Esophagus muscularis mucosa (tissue), 4 donors: ENCODE measurements at places on chromosomes 7 and 10.

DNA sequence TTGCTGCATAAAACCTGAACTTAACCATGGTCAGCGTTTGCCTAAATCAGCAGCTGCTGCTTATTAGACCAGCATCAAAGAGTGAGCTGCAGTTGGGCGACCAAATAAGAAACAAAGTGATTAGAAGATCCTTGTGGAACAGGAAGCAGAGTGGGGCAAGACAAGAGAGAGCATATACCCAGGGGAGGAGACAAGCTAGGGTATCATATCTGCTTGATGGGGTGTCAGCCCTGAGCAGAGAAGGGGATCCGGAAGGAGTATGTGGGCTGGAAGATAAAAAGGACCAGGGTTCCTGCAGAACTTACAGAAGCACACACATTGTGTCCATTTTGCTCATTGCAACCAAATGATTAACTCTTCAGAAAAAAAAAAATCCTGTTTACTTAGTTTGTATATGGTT is 213.6 kb downstream of the CELF2 start:
- no peak for DNase-seq

- no peak for DNase-seq
Measured at GRCh38 chr10:675532-675931, 13.9 kb downstream of the DIP2C start.

GRCh38 chr7:37765421-37765829 is 81.9 kb downstream of the GPR141 start:
- no peak for DNase-seq

- DNase-seq, result no peak
Measured at GRCh38 chr7:93228302-93228701, 2.0 kb upstream of the HEPACAM2 start.
